ENCODE measurements at places on chromosomes 2 and 18.

- DNase-seq = no peak
Observed at GRCh38 chr2:126949775-126950174, 51.1 kb downstream of the TEX51 start.

DNA sequence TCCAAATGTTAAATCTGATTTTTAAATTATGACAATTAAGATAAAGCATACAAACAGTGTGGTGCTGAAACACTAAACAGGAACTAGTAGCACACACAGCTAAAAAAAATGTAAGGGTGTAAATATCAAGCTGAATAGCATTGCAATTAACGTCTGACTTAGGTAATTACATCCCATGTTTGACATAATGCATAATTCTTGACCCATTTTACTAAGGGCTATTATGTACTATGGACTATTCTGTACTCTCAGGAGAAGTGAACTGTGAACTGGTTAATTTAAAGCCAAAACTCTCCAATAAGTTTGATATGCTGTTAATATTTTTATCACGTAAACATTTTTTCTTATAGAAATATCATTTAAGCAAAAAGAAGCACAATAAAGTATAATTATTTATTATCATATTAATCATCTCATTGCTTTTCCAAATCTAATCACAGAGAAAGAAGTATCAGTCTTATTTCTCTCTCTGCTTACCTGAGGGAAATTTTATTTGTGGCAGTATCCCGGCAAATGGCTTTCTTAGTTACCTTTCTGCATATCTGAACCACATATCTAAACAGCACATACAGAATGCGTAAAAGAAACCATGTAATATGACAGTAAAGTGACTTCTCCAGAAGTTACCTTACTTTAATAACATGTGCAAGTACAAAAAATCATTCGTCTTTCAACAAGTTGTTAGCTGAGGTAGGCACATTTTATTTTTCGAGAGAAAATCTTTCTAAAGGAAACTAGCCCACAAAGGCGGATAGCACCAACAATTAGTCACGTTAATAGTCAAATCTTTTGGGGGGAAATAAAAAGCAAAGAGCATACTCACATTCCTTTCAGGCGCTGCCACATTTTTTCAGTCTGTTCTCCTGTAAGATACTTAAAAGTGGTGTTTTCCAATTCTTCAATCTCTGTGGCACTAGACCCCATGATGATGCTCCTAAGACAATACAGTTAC is 94.9 kb upstream of the PDE1A start:
- DNase-seq = no peak

- no peak for DNase-seq
Observed at GRCh38 chr2:20667151-20667530, 197 bp downstream of the GDF7 start.

GRCh38 chr18:28115149-28115550 is 61.8 kb downstream of the CDH2 start:
- DNase-seq = no peak

DNA sequence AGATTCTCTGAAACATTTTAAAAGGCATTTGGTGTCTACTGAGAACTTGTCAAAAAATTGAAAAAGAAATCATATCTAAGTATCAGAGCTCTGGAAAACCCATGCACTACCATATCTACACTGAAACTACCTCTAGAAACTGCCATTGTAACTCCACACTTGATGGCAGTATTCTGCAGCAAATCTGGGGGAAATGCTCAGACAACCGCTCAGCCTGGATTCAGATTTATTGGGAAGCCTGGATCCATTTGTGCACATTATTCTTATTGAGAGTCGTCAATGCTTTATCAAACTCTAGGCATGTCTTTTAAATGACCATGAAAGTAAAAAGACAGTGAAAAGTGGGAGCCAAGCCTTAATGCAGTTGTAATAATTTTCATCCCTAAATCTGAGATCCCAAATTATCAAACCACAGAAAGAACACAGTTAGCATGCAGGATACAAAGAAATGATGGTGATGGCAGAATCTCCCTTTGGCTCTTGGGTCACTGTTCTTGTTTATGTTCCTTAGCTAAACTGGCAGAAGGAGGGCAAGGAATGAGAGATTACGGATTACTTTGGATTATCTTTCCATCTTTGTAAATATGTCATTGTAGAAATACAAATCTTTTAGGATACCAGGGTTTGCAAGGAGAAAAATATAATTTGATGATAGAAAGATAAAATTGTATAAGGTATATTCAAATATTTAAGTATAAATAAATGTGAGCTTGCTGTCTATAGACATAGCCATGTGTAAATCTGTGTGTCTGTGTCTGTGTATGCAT is 512.1 kb upstream of the SYT4 start:
- no peak for DNase-seq

GRCh38 chr2:226001716-226002115 is 602.2 kb downstream of the NYAP2 start:
- no peak for DNase-seq

DNA sequence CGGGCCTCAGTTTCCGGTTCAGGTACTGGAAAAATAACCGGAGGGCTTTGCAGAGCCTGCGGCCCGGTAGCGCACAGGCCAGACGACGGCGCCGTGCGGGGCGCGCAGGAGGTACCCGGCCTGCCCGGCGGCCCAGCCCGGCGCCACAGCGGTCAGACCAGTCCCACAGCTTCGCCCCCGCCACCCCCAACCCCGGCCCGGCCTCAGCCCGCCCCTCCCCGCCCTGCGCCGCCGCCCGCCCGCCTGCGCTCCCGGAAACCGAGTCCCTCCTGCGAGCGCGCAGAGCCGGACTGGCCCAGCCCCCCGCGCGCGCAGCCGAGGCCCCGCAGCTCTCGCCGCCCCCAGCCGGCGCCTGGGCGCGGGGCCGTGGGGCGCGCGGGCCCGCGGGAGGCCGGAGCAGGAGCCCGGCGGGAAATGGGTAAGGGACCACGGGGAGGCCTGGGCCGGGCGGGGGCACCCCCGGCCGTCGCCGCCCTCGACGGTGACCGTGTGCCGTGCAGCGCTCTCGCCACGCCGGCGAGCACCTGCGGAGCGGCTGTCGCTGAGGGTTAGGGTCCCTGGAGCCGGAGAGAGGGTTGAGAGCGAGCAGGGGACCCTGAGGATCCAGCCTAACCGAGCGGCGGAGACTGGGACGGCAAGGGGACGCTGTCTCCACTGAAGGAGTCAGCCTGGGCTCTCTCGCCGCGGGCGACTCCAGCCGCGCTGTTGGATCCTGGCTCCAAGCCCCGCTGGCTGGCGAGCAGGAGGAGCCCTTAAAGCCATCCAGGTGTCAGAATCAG is 16.5 kb upstream of the PSD4 start:
- DNase-seq = peak; percentile 52

GRCh38 chr2:18402-19271 is 27.7 kb downstream of the FAM110C start:
- no peak for DNase-seq
